ENCODE measurements at places on chromosomes 3 and 15.
A peak's percentile ranks its signal among the peaks of the same experiment; 100 is the strongest.

DNA sequence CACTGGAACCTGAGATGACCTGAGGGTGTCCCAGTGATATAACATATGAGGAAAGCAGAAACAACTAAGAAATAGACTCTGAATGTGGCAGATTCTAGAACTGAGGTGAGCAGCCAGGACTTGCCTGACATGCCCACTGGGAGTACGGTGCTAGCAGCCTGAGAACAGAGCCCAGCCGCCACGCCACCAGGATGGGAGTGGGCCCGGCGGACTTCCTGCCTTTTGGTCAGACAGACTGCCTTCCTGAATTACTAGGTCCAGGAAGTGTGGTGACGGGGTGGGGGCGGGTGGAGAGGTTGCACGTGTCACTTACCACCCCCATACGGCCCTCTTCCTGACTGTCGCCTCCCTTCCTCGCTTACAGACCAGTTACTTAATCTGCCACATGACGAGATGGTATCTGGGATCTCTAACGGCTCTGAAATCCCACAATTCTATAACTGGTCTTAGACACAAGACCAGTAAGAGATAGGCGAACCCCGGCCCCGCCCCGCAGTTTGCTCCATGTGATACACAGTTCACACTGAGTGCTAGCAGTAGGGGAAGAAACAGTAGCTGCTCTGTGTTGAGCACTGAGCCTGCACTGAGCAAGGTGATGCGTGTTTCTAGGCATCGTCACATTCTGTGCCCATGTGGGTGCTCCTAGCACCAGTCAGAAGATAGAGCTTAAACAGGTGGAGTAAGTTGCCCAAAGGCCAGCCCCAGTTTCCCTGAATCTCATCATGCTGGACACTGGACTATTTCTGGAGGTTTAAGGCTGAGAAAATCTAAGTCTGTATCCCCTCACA lies 95.7 kb downstream of the CPN2 start:
- peak; percentile 90 for DNase-seq
- H3K27me3 ChIP-seq = no peaks in the 10 kb centered on the region
- H3K27ac ChIP-seq = no peak overlapping the region
- H3K4me3 ChIP-seq = no peak overlapping the region
- H3K36me3 ChIP-seq = no peaks in the 10 kb centered on the region
- peaks cover 20% of the 10 kb centered on the region for H3K4me1 ChIP-seq

DNA sequence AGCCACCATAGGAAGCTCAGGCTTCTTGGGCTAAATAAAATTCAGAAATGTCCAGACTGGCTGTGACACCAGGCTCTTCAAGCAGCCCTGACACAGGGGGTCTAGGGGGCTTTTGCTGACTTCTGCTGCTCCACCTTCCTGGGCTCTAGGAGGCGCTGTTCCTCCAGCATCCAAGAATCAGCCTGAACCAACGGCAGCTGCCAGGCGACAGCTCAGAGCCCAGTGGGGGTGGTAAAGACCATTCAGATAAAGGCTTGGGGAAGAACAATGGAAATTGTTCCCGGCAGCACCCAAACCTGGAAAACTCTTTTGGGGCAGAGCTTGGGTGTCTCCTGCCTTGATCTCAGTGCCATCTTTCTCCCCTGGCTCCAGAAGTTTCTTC lies 21.6 kb upstream of the PSTPIP1 start:
- no peak overlapping the region for H3K27ac ChIP-seq
- no peaks in the 10 kb centered on the region for H3K4me1 ChIP-seq

DNA sequence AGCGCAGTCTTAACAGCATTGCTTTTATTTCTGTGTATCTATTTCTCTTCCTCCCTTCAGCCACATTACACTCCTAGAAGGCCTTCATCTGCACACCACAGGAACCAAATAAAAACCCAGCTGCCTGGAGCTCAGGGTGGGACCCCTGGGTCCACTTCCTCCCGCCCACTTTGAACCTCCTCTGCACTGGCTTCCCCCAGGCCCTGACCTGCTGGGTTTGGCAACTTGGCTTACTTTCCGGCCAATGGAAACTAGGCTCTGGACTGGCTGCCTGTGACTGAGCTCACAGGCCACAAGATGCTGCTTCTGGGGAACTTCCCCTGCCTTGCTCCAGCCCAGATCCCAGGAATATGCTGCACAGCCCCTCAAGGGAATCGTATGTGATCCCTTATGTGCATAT lies 89.8 kb downstream of the SEMA5B start:
- H3K27me3 ChIP-seq = no peaks in the 10 kb centered on the region
- H3K27ac ChIP-seq = no peak overlapping the region
- no peak for DNase-seq
- no peak overlapping the region for H3K4me3 ChIP-seq
- no peaks in the 10 kb centered on the region for H3K4me1 ChIP-seq

- H3K27ac ChIP-seq = no peak overlapping the region
- H3K27me3 ChIP-seq = no peaks in the 10 kb centered on the region
- no peak overlapping the region for H3K4me3 ChIP-seq
- DNase-seq = no peak
Observed at GRCh38 chr3:79564192-79564591, 203.6 kb downstream of the ROBO1 start.

GRCh38 chr3:45043728-45044299 lies 17.7 kb downstream of the CLEC3B start:
- H3K4me3 ChIP-seq = no peak overlapping the region
- peak overlapping the region; percentile 6 for H3K27ac ChIP-seq
- H3K36me3 ChIP-seq = no peaks in the 10 kb centered on the region
- peaks cover 3% of the 10 kb centered on the region for H3K4me1 ChIP-seq
- no peak for DNase-seq
- no peaks in the 10 kb centered on the region for H3K27me3 ChIP-seq

DNA sequence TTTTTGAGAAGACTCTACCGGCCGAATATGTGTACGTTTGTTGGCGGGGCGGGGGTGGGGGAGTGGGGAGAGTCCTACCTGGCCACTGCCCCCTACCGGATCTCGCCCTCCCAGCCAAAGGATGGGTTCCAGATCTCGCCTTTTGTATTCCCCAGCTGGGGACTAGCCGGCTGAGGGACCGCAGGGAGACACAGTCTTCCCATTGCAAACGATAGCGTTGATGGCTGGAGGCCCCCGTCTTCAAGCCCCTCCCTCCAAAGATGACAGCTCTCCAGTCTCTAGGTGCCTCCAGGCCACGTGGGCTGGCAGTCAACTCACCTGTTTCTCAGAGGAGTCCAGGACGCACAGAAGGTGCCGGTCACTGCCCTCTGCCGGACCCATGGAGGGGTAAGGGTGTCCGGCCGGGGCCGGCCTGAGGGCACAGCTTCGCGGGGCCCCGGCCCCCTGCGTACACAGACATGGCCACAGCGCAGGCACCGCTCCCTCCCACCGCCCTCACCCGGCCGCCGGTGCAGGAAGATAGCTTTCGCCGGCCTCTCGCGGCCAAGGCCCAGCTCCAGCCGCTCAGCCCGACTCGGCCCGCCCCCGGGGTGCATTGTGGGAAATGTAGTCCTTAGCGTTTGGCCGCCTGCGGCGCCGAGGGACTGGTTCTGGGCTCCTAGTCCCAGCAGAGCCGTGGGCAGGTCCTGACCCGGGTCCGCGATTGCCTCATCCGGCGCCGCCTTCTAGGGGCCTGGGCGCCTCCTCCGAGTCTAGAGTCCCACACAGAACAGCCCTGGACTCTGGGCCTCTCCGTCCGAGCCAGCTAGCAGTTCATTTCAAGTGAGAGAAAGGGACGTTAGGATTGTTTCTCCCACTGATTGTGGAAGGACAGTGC lies at the start of gene MON1A:
Gene MON1A (minus strand): TSS at position 521 of the 877 bp plus-strand sequence. CDS start 16,465 bp downstream, outside the sequence.
- H3K27me3 ChIP-seq = no peaks in the 10 kb centered on the region
- peak within 1 kb of the TSS; percentile 81 for H3K4me3 ChIP-seq
- DNase-seq = peak; percentile 99
- H3K27ac ChIP-seq = peak within 1 kb of the TSS; percentile 85
- no peaks in the 10 kb centered on the region for H3K36me3 ChIP-seq

DNA sequence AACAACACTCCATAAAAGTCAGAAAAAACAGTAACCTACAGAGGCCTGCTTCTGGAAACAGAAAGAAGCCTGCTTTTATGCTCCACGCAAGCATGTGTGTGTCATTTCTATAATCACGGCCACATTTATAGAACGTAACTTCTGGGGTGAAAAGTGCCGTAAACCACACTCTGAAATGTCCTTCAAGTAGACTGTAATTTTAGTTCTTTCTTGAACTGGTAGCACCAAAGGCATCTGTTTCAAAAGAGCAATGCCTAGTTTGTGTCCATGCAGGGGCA lies 19.5 kb upstream of the CMTM7 start:
- DNase-seq = no peak
- no peak overlapping the region for H3K27ac ChIP-seq
- H3K27me3 ChIP-seq = no peaks in the 10 kb centered on the region
- no peak overlapping the region for H3K4me3 ChIP-seq
- H3K36me3 ChIP-seq = no peaks in the 10 kb centered on the region

DNA sequence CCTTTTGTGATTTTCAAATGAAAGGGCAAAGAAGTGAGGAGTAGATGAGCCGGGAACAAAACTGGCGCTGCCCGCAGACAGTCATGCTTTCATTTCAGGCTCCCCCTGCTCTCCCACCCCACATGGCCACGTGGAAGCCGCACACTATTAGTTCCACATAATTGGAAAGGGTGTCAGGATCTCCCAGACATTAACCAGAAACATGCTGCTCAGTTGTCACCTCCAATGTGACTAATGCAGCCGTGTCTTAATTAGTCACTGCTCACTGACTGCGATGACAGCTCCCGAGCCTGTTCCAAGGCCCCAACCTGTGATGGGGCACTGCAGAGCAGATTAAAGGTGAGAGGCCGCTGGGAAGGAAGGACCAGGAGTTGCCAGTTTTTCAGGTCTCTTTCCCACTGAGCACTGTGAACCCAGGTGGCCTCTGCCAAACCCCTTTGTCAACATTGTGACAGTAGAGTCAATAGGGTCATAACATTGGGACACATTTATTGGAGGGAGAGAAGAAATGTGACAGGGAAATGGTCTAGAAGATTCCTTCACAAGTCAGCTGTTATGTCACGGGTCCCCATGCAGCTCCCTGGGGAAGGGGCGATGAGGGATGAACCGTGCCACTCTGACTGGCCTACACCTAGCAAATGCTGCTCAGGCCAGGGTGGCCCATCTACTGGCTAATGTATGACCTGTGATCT lies 38.6 kb upstream of the SFMBT1 start:
- no peak overlapping the region for H3K4me3 ChIP-seq
- peaks cover 8% of the 10 kb centered on the region for H3K36me3 ChIP-seq
- H3K27me3 ChIP-seq = no peaks in the 10 kb centered on the region
- H3K27ac ChIP-seq = no peak overlapping the region
- DNase-seq = peak; percentile 28
- no peaks in the 10 kb centered on the region for H3K4me1 ChIP-seq

GRCh38 chr3:185976100-185976499 lies 38.3 kb upstream of the TRA2B start:
- H3K27me3 ChIP-seq = no peaks in the 10 kb centered on the region
- DNase-seq = no peak
- H3K27ac ChIP-seq = no peak overlapping the region
- no peaks in the 10 kb centered on the region for H3K36me3 ChIP-seq

GRCh38 chr15:85639752-85640381 lies 154.9 kb downstream of the KLHL25 start:
- no peak overlapping the region for H3K27ac ChIP-seq
- no peak for DNase-seq
- H3K4me1 ChIP-seq = peaks cover 44% of the 10 kb centered on the region
- H3K4me3 ChIP-seq = no peak overlapping the region
- H3K36me3 ChIP-seq = peaks cover 48% of the 10 kb centered on the region

DNA sequence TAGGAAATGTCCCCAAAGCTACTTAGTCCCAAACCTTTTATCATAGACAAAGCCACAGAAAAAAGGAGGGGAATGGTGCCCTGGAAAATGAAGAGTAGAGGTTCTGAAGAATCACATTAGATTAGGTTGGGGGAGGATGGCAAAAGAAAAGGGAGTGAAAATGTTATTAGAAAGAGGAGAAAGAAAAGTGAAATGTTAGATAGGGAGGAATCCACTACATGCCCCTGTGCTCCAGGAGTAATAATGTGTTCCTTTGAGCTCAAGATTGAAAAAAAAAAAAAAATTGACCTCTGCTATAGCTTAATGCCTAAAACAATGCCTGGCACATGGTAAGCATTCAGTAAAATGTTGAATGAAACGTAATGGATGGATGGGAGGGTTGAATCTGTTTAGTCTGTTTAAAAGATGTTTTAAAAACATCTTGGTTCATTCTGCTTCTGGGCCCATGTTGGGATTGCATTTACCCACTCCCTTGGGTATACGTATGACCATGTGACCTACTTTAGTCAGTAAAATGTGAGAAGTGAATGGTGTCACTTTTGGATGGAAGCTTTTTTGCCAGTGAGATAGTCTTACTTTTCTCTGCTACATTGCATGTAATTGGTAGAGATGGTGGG lies 19.0 kb downstream of the MAPK6 start:
- H3K27ac ChIP-seq = no peak overlapping the region
- no peaks in the 10 kb centered on the region for H3K36me3 ChIP-seq
- H3K4me1 ChIP-seq = peaks cover 14% of the 10 kb centered on the region
- no peak for DNase-seq
- H3K27me3 ChIP-seq = no peaks in the 10 kb centered on the region

DNA sequence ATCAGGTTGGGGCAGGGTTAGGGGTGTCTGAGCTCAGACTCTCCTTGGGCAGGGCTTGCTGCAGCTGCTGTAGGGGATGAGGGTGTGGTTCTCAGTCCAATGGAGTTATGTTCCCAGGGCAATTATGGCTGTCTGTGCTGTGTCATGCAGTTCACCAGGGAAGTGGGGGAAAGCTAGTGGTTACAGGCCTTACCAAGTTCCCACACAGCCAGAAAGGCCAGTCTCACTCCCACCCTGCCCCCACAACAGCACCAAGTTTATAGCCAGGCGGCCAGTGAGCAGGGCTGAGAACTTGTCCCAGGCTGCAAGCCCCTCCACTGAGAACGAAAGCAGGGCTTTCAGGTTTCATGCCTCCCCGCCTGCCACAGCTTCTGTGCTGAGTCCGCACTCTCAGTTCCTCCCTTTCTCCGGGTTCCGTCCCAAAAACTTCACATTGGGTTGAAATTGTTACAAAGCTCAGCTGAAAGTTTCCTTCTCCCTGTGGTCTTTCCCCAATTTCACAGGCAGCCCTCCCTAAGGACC lies 19.6 kb upstream of the CPOX start:
- no peaks in the 10 kb centered on the region for H3K36me3 ChIP-seq
- DNase-seq = peak; percentile 60
- no peaks in the 10 kb centered on the region for H3K4me1 ChIP-seq
- no peaks in the 10 kb centered on the region for H3K27me3 ChIP-seq
- no peak overlapping the region for H3K4me3 ChIP-seq
- H3K27ac ChIP-seq = no peak overlapping the region

- peaks cover 5% of the 10 kb centered on the region for H3K27me3 ChIP-seq
- H3K27ac ChIP-seq = no peak overlapping the region
- H3K4me3 ChIP-seq = no peak overlapping the region
- no peak for DNase-seq
Observed at GRCh38 chr3:12370758-12371157, 81.9 kb downstream of the PPARG start.

GRCh38 chr15:71225851-71226250 lies 110.6 kb downstream of the THSD4 start:
- no peaks in the 10 kb centered on the region for H3K4me1 ChIP-seq
- no peaks in the 10 kb centered on the region for H3K27me3 ChIP-seq
- H3K27ac ChIP-seq = no peak overlapping the region

- peaks cover 4% of the 10 kb centered on the region for H3K4me1 ChIP-seq
- H3K27me3 ChIP-seq = no peaks in the 10 kb centered on the region
- no peak for DNase-seq
- no peak overlapping the region for H3K4me3 ChIP-seq
Observed at GRCh38 chr3:4993276-4994143, 14.3 kb downstream of the BHLHE40 start.

- no peaks in the 10 kb centered on the region for H3K4me1 ChIP-seq
- no peak overlapping the region for H3K27ac ChIP-seq
- DNase-seq = no peak
- no peaks in the 10 kb centered on the region for H3K36me3 ChIP-seq
- H3K4me3 ChIP-seq = no peak overlapping the region
- H3K27me3 ChIP-seq = no peaks in the 10 kb centered on the region
Observed at GRCh38 chr3:70431911-70432310, 119.5 kb upstream of the MDFIC2 start.

Data from upper lobe of right lung (tissue), 1 donor.